ENCODE measurements at places on chromosomes 7 and 10. TPM values are rescaled to one million over a fixed set of nuclear protein-coding genes. Genes with fewer than 3 reads are reported as not detected.

DNA sequence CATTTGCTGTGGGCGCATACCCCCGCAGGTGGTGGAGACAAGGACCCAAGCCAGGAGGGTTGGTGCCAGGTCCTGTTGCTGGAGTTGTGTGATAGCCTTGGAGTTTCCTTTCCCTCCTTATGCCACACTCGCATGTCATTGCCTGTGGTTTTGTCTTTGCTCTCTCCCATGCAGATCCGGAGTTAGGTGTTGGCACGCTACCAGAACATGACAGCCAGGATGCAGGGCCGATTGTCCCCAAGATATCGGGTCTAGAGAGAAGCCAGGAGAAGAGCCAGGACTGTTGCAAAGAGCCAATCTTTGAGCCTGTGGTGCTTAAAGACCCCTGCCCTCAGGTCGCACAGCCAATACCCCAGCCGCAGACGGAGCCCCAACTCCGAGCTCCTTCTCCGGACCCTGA is 369.2 kb upstream of the GALNT17 start:
- no peak for DNase-seq

DNA sequence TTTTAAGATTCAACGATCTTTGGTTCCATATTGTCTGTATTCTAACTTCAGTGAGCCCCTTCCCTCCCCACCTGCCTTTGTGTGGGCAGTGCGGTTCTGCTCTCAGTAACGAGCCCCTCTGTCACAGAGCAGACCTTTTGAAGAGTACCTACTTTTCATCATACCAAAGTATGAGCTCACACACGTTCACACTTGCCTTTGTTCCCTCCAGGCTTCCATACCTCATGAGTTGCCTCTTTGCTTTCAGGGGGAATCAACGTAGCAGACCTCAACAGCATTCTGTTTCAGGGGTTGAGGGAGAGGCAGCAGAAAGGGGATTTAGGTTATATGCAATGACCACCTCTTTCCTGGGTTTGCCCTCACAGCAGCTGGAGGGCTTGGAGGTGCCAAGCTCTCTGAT is 211.4 kb upstream of the MDFIC start:
- DNase-seq: no peak

DNA sequence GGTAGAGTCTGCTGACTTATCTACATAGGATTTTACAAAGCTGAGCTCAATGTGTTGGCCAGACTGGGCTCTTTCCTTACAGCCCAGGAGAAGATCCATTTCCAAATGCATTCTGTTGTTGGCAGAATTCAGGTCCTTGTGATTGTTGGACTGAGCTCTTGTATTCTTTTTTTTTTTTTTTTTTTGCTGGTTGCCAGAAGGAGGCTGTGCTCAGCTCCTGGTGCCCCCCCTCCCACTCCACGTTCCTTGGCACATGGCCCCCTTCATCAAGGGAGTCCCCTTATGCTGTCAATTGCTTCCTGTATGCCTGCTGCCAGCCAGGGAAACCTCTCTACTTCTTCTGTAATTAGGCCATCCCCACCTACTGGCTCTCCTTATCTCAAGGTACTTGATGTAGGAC is 518.1 kb upstream of the AKR1E2 start:
- DNase-seq: no peak

- DNase-seq: no peak
Observed at GRCh38 chr10:129896136-129896859, 67.8 kb downstream of the EBF3 start.

GRCh38 chr10:74290708-74291107 is 139.7 kb downstream of the ADK start:
- DNase-seq: peak; percentile 79

DNA sequence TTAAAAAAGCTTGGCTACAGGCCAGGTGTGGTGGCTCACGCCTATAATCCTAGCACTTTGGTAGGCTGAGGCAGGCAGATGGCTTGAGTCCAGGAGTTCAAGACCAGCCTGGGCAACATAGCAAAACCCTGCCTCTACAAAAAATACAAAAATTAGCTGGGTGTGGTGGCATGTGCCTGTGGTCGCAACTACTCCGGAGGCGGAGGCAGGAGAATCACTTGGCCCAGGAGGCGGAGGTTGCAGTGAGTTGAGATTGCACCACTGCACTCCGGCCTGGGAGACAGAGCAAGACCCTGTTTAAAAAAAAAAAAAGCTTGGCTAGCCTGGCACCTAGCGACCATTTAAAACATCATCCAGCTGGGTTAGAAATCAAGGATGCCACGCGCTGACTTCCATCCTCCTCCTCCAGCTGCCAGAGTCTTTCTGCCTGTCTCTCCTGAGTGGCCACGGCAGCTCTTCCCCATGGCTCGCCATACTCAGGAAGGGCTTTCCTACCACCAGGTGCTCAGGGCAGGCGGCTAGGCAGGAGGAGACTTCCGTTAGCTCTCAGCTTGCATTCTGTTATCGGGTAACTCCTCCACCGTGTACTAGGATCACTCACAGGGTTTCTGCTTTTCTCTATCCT is 45.0 kb downstream of the DENND2A start:
- DNase-seq: no peak

DNA sequence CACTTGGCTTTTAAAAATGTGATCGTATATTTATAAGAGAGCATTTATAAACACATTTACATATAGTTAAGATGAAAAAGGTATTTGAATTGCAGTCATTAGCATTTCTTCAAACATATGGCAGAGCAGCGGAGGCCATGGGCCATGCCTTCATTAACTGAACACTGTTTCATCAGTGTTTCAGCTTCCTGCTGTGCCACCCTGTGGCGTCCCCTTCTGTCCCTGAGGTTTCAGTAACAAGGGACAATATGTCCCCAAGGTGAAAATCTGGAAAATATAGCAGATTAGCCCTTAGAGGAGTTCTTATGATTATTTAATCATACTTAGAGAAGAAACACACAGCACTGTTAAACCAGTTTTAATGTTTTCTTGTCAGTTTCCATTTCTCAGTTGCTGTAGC is 577.8 kb downstream of the ETV1 start:
- no peak for DNase-seq

- DNase-seq: peak; percentile 18
Observed at GRCh38 chr10:4475827-4476490, 350.0 kb upstream of the AKR1E2 start.

- DNase-seq: no peak
Observed at GRCh38 chr10:65931291-65932070, 994.4 kb upstream of the LRRTM3 start.

- no peak for DNase-seq
Observed at GRCh38 chr10:79047875-79048638, 20.7 kb upstream of the ZMIZ1 start.

GRCh38 chr10:109765838-109766237 is 157.5 kb downstream of the XPNPEP1 start:
- no peak for DNase-seq

- peak; percentile 82 for DNase-seq
Observed at GRCh38 chr10:5466451-5467206, 32.7 kb downstream of the CALML5 start.

- peak; percentile 6 for DNase-seq
Observed at GRCh38 chr10:29669149-29669548, 34.4 kb upstream of the SVIL start.

DNA sequence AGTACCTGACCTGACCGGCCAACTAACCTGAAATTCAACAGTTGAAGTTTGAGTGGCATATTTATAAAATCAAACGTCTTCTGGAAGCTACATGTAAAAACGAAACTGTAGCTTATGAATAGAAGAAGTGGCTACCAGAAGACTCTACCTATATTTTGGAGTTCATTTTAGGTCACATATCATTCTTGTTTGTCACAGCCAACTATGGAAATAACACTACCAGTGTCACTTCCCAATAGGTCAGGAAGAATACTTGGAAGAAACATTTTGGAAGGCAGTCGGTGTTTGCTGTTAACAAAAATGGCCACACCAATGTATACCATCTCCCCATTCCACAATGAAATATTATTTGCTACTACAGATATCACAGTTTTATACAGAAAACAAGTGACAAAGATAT is 12.6 kb downstream of the TWIST1 start:
- no peak for DNase-seq

GRCh38 chr10:17872191-17873091 is 63.3 kb downstream of the MRC1 start:
- peak; percentile 21 for DNase-seq

DNA sequence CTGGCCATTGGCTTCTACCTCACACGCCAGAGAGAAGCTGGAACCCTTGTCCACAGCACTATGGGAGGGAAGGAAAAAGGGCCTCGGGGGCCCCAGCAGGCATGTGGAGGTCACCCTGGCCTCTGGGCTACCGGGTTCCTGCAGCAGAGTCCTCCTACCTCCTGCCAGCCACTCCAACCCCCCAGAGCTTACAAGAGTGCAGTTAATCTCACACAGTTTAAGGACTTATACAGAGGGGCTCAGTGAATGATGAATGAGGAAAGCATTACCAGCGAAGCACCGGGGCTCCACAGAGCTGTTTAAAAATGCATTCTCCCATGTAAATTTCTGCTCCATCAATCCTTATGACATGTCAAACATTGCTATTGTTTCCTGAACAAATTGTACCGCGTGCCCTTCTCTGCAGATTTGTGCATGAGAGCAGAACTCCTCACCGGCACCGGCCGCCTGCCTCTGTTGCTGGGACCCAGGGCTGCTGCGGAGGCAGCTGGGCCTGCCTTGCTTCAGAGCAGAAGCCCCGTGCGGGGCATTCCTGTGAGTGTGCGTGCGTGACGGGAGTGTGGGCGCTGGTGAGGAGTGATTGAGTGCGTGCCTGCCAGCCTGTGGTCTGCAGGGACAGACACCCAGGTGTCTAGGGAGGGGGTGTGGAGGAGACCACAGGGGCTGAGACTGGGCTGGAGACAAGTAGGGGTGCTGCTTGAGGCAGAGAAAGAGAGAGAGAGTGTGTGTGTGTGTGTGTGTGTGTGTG is 52.8 kb downstream of the C10orf105 start:
- DNase-seq: no peak

DNA sequence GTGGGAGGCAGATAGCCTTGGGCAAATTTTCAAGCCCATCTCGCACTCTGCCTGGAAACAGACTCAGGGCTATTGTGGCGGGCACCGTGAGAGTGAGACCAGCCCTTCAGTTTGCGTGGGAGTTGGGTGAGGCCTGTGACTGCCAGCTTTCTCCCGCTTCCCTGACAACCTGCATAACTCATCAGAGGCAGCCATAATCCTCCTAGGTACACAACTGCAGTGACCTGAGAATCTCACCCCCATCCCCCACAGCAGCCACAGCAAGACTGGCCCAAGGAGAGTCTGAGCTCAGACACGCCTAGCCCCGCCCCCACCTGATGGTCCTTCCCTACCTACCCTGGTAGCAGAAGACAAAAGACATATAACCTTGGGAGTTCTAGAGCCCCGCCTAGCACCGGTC is 275.4 kb downstream of the GRID1 start:
- no peak for DNase-seq

- DNase-seq: peak; percentile 20
Observed at GRCh38 chr10:126250527-126251310, 137.6 kb downstream of the ADAM12 start.

GRCh38 chr10:120946497-120946896 is 95.3 kb downstream of the WDR11 start:
- DNase-seq: no peak

GRCh38 chr7:19670806-19671205 is 38.0 kb downstream of the POLR1F start:
- DNase-seq: no peak

GRCh38 chr10:131777162-131777561 is 123.6 kb upstream of the PPP2R2D start:
- DNase-seq: no peak

DNA sequence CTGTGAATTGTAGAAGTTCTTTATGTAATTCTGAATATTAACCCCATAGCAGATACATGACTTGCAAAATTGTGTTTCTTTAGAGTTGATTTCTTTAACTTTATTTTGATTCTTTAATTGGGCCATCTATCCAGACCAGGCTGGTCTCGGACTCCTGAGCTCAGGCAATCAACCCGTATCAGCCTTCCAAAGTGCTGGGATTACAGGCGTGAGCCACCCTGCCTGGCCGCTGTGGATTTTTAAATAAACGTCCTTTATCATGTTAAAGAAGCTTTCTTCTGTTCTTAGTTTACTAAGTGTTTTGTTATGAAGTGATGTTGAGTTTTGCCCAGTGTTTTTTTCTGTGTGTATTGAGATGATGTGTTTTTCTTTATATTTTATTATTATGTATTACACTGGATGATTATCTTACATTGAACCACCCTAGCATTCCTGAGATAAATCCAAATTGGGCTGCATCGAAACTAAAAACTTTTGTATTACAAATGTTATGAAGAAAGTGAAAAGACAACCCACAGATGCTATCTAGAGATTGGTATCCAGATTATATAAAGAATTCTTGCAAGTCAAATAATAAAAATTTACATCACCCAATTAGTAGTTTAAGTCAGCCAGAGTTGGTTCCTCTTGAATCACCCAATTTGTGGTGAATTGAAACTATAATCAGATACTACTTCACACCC is 118.1 kb downstream of the TPST1 start:
- no peak for DNase-seq

DNA sequence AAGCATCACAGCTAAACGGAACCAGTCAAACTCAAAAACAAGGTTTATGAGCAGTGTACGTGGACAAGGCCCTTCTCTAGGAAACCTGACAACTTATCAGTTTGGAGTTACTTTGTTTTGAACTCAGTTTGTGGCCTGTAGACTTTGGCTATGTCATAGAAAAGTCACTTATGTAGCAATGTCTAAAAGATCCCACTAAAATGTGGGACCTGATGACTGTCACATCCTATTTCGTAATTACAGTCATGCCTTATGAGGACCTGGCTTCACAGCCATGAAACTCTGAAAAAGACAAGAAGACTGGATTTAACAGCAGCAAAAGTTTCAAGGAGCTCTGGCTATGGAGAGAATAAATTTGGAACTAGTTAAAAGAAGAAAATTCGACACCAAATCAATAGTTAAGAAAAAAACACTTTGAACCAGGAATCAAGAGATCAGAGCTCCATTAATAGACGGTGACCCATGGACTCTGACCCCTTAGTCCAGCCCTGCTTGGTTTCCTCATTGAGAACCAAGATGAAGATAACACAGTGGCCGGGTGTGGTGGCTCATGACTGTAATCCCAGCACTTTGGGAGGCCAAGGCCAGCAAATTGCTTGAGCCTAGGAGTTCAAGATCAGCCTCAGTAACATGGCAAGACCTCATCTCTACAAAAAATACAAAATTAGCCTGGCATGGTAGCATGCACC is 204.3 kb downstream of the SFMBT2 start:
- DNase-seq: no peak

DNA sequence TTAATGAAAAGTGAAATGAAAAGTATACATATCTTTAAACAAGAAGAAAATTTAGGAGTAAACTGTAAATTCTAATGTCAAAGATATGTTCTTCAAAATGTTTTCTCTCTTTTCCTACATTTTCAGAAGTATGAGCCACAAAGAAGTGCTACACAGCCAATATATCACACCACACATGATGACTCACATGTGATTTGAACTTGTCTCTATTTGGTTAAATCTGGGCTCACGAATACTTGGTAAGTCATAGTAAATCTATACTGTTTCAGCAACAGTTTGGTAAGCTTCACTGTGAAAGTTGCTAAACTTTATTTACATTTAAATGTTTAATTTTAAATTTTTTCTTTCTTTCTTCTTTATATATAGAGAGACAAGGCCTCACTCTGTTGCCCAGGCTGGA is 380.6 kb upstream of the IGFBP3 start:
- DNase-seq: peak; percentile 84

DOCK4 gene
- total RNA-seq: 14.2 TPM

TMEM236 gene
- total RNA-seq: not detected

LEP gene
- not detected for total RNA-seq

TACC2 gene
- total RNA-seq: 2.9 TPM

CEP55 gene
- 30.8 TPM for total RNA-seq

H2BK1 gene
- not detected for total RNA-seq

SPDYE17 gene
- total RNA-seq: not detected

CNTNAP2 gene
- total RNA-seq: not detected

NSUN6 gene
- 11.4 TPM for total RNA-seq

ALOX5 gene
- not detected for total RNA-seq

FEZF1 gene
- not detected for total RNA-seq
